ENCODE measurements at places on chromosomes 6 and 20. TPM values are rescaled to one million over a fixed set of nuclear protein-coding genes. Genes with fewer than 3 reads are reported as not detected.

The SERINC1 gene
- 78.5 TPM for total RNA-seq

The SPDEF gene
- total RNA-seq: 0.07 TPM

The LCA5 gene
- 0.37 TPM for total RNA-seq

The BANF2 gene
- not detected for total RNA-seq

The TMEM217 gene
- 0.37 TPM for total RNA-seq

The MUC22 gene
- not detected for total RNA-seq

The RAET1L gene
- total RNA-seq: not detected

The FOXQ1 gene
- not detected for total RNA-seq

The CNR1 gene
- total RNA-seq: not detected

The HEY2 gene
- total RNA-seq: 0.16 TPM

GRCh38 chr6:153595903-153596302 lies 443.1 kb upstream of the OPRM1 start:
- peak; percentile 62 for DNase-seq

DNA sequence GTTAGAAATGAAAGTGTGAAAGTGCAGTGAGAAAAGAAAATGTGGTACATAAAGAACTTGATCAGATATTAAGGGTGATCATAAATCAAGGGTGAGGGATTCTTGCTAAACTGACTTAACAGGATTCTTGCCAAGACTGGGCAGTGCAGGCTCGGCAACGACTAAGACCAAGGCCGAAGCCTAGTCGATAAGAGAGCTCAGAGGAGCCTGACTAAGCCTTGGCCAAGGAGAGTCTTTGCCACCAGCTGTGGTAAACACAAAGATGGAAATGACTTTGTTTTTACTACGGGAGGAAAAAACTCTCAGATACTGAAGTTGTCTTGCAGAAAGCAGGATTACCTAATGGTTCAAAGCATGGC lies 196.6 kb downstream of the LY86 start:
- DNase-seq: no peak

- peak; percentile 67 for DNase-seq
These were observed 64.9 kb downstream of the RREB1 start for GRCh38 chr6:7172649-7173048.

GRCh38 chr6:144920391-144920961 lies 635.3 kb downstream of the UTRN start:
- peak; percentile 42 for DNase-seq

GRCh38 chr6:156943816-156944215 lies 166.6 kb downstream of the ARID1B start:
- DNase-seq: no peak

- DNase-seq: no peak
These were observed 200.9 kb upstream of the RNF24 start for GRCh38 chr20:4216142-4216735.

DNA sequence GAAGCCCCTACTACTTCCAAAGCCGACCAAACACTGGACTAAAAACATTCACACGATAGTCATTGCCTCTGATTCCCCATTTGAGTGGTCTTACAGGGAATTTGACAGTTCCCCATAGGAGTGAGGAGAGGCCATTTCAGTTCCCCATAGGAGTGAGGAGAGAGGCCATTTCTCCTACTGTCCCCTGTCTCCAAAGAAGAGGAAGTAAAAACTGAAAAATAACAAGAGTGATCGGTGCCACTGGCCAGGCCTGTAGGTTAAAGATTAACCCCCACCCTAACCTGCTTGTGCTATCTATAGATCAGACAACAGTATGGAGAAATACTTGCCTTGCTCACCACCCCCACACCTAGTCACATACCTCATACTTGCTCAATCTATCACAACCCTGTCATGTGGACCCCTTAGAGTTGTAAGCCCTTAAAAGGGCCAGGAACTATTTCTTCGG lies 204.0 kb upstream of the MOCS1 start:
- DNase-seq: no peak

DNA sequence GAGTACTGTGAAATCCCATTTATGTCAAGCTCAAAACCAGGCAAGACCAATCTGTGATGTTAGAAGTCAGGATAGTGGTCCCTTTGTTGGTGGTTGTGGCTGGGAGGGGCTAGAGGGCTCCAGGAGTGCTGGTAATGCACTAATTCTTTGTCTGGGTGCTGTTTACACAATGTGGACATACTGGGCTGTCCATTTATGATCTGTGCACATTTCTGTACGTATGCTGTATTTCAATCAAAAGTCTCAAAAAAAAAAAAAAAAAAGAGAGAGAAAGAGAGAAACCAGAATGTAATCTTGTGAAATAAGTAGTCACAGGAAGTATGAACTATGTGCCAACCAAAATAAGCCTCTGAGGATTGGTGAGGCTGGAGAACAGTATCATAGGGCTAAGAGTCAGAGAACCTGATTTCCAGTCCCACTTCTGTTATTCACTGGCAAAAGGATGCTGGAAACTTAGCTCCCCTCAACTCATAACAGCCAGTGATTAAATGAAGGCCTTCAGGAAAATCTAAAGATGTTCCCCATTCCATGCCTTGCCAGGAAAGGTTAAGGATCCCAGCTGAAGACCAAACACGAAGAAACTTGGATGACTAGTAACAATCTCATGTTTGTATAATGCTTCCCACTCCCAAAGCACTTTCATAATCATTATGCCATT lies 19.6 kb upstream of the TRAM2 start:
- no peak for DNase-seq

DNA sequence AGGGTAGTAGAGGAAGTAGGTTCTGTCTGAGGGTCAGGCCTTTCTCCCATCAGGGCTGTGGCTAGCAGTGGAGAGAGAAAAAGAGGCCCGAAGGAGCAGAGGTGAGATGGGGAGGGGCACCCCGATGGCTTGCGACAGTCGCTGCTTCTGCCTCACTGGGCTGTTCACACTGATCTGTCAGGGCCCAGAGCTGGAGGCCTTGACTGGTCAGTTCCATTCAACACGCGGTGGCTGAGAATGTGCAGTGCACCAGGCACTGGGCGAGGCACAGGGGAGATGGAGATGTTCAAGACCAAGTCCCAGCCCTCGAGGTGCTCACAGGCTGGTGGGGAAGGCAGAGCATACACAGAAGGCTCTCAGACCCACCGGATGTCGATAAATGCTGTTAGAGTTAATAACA lies 21.4 kb downstream of the SLC12A5 start:
- DNase-seq: no peak

DNA sequence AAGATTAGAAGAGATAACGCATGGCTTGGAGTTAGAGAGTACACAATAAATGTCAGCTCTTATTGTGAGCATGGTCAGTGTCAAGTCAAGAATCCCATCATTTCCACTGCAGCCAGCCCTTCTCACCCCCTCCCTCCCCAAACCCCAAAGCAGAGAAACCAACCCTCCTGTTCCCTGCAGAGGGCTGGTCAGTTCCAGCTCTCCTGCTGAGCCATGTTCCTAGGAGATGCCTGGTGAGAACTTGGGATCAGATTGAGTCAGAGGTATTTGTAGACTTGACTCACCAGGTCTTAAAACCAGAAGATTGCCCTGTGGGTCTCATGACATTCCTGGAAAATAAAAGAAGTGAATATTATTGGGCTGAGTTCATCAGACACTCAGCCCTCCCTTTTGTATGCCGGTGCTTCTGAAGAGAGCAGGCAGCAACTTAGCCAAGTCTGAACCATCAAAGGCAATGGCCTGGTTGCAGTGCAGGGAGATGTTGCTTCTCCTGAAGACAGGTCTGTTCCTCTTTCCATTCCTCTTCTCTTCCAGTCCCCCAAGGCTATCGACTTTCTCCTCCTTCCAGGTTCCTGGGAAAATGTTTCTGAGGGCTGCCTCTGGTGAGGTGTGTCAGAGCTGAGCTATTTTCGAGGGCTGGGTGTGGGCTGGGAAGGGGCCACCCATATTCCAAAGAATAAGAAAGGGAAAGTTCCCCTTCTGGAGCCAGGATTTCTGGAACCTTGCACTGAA lies 278.2 kb upstream of the SUPT3H start:
- DNase-seq: peak; percentile 100

DNA sequence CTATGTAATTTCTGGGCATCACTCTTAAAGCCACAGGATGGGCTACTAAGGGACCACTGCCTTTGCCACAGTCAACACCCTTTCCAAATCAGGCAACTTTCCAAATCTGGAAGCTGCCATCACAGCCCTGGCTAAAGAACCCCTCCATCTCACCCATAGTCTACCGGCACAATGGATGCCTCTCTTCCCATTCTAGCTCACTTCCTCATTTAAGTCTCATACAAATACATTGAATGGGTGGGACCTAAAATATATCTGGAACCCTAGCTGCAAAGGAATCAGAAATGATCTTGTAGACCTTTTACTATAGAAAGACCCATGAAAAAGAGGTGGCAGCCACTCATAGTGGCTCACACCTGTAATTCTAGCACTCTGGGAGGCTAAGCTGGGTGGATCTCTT lies 3.3 kb upstream of the TREML4 start:
- no peak for DNase-seq

DNA sequence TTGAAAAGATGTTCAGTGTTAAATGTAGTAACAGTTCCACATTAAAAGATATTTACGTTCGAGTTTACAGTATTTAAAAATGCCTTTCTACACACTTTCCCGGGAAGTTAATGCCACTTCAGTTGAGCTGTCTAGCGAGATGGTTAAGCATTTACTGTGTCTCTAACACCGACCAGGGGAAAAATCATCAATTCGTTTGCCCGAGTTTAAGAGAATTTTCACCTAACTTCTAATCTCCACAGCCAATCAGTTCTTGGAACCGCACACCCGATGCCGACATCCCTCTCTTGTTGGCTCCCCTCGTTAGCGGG lies 58.2 kb downstream of the FAM217A start:
- no peak for DNase-seq

- peak; percentile 37 for DNase-seq
These were observed 18.0 kb downstream of the KLHL31 start for GRCh38 chr6:53647462-53648094.

DNA sequence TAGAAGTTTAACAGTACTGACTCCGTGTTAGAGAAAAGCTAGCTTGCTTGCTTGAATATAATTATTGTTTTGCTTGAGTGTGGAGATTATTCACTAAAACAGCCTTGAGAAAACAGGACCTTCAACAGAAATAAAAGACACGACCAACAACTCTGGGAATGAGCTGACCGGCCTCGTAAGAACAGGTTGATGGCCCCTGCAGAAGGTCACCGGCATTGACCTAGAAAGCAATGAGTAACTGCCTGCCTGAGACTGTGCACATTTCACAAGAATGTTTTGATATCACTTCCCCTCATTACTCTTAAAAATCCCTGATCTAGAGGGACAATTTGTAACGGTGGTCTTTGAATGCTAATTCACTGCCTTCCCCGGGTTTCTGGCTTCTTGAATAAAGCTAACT lies 49.4 kb downstream of the SEL1L2 start:
- DNase-seq: no peak

GRCh38 chr6:4352731-4353130 lies 217.4 kb upstream of the ECI2 start:
- no peak for DNase-seq

GRCh38 chr6:15343490-15344191 lies 97.8 kb downstream of the JARID2 start:
- no peak for DNase-seq

- DNase-seq: no peak
These were observed 7.4 kb downstream of the CPNE1 start for GRCh38 chr20:35657271-35657670.

DNA sequence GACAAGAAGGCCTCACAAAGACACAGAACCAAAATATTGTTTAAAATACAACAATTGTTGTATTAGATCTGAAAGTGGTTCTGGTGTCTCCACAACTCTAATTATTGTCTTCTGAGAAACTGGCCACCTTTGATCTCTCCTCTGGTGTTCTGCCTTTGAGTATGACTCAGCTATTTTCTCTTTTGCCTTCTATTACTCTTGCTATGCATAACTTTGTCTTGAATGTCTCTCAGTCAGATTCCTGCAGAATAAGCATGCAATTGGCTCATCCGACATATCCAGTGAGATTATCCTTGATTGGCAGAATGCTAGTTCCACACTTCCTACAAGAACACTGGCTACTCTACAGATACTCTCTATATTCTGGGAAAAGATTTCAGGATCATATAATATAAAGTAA lies 14.3 kb upstream of the EPM2A start:
- peak; percentile 71 for DNase-seq

DNA sequence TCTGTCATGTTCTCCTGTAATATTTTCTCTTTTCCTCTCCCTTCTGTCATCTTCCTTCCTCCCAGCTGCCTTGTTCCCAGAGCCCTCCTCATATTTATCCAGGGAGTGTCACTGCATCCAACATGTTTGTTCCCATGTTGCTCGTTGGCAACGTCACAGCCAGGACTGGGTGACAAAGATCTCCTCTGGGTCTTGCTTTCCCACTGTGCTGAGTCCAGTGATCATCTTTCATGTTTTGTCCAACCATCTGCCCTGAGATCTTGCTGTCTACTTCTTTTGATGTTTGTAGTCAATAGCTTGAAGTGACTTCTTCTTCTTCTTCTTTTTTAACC lies 26.6 kb downstream of the FARS2 start:
- no peak for DNase-seq

GRCh38 chr6:31002471-31002870 lies 7.8 kb upstream of the MUC22 start:
- no peak for DNase-seq

DNA sequence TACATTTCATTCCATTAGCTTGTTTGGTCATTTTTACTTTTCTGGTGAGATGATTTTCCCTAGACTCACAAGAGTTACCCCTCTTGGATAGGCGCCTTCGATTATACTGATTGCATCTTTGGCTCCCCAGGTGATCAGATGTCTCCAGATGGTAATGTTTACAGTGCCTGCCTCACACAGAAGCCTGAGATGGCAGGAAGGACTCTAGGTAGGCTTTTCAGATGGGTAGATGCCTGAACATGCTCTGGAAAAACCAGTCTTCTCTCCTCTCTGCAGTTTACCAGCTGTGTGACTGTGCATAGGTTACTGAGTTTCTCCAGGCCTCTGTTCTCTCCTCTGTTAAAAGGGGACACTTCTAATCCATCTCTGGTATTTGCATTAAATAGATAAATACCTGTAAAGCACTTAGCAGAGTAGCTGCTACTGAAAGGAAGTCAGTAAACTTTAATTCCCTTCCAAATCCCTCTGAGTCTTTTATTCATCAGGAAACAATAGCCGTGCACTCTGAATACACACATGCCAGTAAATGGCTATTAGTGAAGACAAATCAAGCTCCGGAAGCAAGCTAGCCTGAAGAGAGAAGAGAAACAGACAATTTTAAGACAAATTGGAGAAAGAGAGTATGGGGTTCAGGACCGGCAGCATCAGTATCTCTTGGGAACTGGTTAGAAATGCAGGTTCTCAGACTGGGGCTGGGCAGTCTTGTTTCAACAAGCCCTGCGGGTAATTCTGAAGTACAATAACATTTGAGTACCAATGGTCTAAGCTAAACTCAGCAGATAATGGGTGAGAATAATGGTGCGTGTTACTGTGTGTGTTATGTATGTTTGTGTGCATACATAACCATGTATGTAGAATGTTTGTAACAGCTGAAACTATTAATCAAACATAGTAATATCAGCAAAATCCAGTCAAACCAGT lies 139.4 kb downstream of the UST start:
- DNase-seq: no peak

DNA sequence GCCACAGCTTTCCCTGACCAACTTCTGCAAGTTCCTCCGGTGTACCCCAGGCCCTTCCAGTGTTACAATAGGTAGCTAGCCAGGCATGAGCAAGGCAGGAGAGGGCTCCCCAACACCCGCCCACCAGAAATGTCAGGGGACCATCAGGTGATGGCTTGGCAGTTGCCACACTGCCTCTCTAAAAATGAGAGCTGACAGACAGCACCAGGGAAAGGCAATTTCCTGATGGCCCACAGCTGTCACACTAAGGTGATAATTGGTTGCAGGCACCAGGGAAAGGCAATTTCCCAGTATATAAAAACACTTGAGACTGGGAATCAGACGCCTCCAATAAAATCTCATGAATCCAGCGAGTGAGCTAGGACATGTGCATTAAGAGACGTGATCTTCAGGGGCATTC lies 49.9 kb downstream of the PXDC1 start:
- DNase-seq: no peak
